ENCODE measurements at places on chromosomes 4 and X. TPM values are rescaled to one million over a fixed set of nuclear protein-coding genes. Genes with fewer than 3 reads are reported as not detected.

Gene MAP7D2
- total RNA-seq, result 6.6 TPM

Gene YY2
- 2.2 TPM for total RNA-seq

Gene ADH1B
- not detected for total RNA-seq

Gene ZNF630
- 0.20 TPM for total RNA-seq

Gene CTAG1A
- total RNA-seq, result not detected

Gene ANXA3
- total RNA-seq, result 60.0 TPM

Gene PNCK
- total RNA-seq, result 0.13 TPM

Gene PPEF2
- total RNA-seq, result not detected

Gene DAPP1
- not detected for total RNA-seq

Gene CTAG2
- total RNA-seq, result not detected

Gene CT55
- not detected for total RNA-seq

Gene CYLC1
- not detected for total RNA-seq

Gene SOD3
- total RNA-seq, result not detected

Data from A549 treated with Hydrocortisone at 1 μM for 4 hours (cell line).